Uterus (tissue), 4 donors: ENCODE measurements at places on chromosomes 7 and 10.

GRCh38 chr7:94655126-94655847 lies 646 bp downstream of the SGCE start:
- DNase-seq: peak; percentile 29
- peak overlapping the region; percentile 60 for H3K4me3 ChIP-seq
- peak overlapping the region; percentile 87 for H3K27ac ChIP-seq
- no peaks in the 10 kb centered on the region for H3K36me3 ChIP-seq
- H3K27me3 ChIP-seq: no peaks in the 10 kb centered on the region
- no peaks in the 10 kb centered on the region for H3K4me1 ChIP-seq

- H3K4me3 ChIP-seq: no peak overlapping the region
- H3K27me3 ChIP-seq: no peaks in the 10 kb centered on the region
- H3K4me1 ChIP-seq: no peaks in the 10 kb centered on the region
- H3K36me3 ChIP-seq: no peaks in the 10 kb centered on the region
Measured at GRCh38 chr10:35934642-35934995, 292.5 kb upstream of the FZD8 start.

DNA sequence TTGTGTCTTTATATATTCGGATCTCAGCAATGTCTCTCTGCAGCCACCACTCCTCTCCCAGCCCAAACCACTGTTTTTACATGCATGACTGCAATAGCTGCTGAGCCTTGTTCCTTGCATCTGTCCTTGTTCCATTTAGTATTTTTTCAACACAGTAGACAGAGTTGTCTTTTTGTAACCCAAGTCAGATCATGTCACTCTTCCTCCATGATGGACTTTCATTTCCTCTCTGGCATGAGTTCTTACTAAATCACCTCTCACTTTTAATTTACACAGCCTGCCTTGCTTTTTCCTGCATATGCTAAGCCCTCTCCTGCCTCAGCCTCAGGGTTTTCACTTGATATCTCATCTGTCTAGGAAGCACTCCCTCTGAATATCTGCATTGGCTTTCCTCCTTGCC lies 353.2 kb downstream of the HGF start:
- H3K4me1 ChIP-seq: no peaks in the 10 kb centered on the region
- no peak overlapping the region for H3K4me3 ChIP-seq
- no peak overlapping the region for H3K27ac ChIP-seq
- no peak for DNase-seq
- H3K36me3 ChIP-seq: no peaks in the 10 kb centered on the region
- H3K27me3 ChIP-seq: no peaks in the 10 kb centered on the region

DNA sequence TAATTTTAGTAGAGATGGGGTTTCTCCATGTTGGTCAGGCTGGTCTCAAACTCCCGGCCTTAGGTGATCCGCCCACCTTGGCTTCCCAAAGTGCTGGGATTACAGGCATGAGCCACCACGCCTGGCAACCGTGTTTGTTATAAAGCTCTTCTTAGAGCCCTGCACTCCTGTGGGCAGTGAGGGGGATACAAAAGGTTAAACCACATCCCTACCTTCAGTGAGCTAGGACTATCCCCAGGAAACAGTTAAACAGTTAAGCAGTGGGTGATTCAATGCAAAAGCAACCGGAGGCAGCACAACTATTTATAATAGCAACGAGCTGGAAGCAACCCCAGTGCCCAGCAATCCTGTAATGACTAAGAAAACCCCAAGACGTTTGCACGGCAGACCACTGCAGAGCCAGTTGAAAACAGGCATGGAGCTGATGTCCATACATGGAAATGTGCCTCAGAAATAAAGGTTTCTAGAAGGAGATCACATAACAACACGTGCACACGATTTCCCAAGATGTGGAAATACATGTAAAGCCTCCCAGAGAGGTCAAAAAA lies 107.2 kb upstream of the LYZL2 start:
- H3K4me3 ChIP-seq: no peak overlapping the region
- H3K36me3 ChIP-seq: no peaks in the 10 kb centered on the region
- peak; percentile 74 for DNase-seq
- no peaks in the 10 kb centered on the region for H3K4me1 ChIP-seq
- H3K27ac ChIP-seq: peak overlapping the region; percentile 33

GRCh38 chr7:104388222-104388621 lies 59.8 kb downstream of the LHFPL3 start:
- H3K27me3 ChIP-seq: no peaks in the 10 kb centered on the region
- no peak for DNase-seq

- H3K4me1 ChIP-seq: no peaks in the 10 kb centered on the region
- H3K36me3 ChIP-seq: no peaks in the 10 kb centered on the region
- H3K27ac ChIP-seq: no peak overlapping the region
- no peak overlapping the region for H3K4me3 ChIP-seq
- no peaks in the 10 kb centered on the region for H3K27me3 ChIP-seq
- no peak for DNase-seq
Measured at GRCh38 chr7:142371586-142372377, 113.9 kb upstream of the PRSS58 start.

- no peak overlapping the region for H3K27ac ChIP-seq
- H3K36me3 ChIP-seq: no peaks in the 10 kb centered on the region
- peaks cover 3% of the 10 kb centered on the region for H3K4me1 ChIP-seq
- no peak overlapping the region for H3K4me3 ChIP-seq
- H3K27me3 ChIP-seq: no peaks in the 10 kb centered on the region
Measured at GRCh38 chr10:34405611-34406462, 409.3 kb downstream of the PARD3 start.

GRCh38 chr10:129962872-129963640 lies 1.0 kb downstream of the EBF3 start:
- peak; percentile 22 for DNase-seq
- H3K4me3 ChIP-seq: no peak overlapping the region
- peaks cover 66% of the 10 kb centered on the region for H3K27me3 ChIP-seq
